Activated CD4-positive, CD25-positive, alpha-beta regulatory T cell (primary cell): ENCODE measurements at places on chromosomes 13 and 19.
A peak's percentile ranks its signal among the peaks of the same experiment; 100 is the strongest.

DNA sequence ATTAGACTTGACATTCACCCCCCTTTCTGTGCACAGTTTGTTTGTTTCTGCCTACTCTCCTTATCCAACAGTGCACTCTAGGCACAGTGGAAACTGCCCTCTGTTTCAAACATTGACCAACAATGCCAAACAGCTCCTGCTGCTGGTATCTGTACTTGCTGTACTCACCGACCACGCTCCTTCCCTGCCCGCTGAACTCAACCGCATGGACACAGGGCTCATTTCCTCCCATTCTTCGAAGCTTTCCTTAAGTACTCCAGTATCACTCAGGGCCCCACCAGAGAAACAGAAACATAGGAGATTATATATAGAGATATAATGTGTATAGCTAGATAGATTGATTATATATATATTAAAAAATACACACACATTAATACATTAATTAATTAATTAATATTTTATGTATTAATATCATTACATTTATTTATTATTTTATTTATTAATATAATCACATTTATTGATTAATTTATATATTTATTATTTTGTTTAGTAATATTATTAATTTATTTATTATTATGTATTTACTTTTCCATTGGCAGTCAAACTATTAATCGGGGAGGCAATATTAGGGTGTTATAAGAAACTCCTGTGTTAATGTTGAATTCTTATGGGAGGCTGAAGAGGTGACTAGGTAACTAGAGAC, 1528.2 kb downstream of the EFNB2 start:
- no peak for DNase-seq

DNA sequence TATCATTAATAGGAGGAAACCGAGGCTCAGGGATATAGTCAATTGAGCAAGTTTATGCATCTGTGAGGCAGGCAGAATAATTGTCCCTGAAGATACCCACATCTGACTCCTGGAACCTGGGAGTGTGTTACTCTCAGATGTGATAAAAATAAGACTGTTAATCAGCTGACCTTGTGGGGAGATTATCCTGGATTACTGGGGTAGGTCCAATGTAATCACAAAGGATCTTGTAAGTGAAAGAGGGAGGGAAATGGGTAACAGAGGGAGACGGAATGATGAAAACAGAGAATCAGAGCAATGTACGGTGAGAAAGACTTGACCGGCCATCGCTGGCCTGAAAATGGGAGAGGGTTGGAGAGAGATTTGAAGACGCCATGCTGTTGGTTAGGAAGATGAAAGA, 3.2 kb upstream of the EDDM13 start:
- DNase-seq = no peak

DNA sequence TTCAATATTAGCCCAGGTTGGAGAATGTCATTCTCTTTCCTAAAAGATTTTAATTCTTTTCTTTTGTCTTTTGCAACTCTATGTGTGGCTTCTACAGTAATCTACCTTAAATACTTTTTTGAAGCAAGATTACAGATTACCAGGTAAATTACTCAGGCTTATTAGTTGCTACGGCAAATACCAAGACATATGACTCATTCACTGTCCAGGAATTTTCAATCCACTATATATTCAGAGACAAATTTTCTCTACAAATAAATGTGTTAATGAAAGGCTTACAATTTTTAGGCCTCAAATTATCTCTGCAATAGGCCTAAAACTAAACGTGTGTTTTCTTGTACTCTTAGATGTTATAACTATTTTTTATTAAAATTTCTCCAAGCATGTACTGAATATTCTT, 631.3 kb downstream of the DIAPH3 start:
- DNase-seq = no peak

DNA sequence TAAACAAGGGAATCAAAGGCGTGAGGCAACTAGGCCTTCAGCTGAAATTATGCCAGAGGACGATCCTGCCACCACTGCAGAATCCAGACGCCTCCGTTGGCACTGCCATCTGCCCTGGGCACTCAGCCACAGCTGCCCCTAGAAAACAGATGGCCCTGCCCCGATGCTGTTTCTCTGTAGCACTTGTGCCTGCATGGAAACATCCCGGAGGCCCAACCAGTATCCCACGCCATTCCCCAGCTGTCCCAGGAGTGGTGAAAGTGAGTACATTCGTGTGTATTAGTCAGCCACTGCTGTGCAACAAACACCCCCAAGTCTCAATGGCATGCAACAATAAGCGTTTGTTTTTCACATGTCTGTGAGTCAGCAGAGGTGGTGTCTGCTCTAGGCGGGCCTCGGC, 8.9 kb upstream of the CRTC1 start:
- DNase-seq = no peak

- no peak for DNase-seq
Measured at GRCh38 chr13:78686461-78686860, 27.5 kb upstream of the OBI1 start.

DNA sequence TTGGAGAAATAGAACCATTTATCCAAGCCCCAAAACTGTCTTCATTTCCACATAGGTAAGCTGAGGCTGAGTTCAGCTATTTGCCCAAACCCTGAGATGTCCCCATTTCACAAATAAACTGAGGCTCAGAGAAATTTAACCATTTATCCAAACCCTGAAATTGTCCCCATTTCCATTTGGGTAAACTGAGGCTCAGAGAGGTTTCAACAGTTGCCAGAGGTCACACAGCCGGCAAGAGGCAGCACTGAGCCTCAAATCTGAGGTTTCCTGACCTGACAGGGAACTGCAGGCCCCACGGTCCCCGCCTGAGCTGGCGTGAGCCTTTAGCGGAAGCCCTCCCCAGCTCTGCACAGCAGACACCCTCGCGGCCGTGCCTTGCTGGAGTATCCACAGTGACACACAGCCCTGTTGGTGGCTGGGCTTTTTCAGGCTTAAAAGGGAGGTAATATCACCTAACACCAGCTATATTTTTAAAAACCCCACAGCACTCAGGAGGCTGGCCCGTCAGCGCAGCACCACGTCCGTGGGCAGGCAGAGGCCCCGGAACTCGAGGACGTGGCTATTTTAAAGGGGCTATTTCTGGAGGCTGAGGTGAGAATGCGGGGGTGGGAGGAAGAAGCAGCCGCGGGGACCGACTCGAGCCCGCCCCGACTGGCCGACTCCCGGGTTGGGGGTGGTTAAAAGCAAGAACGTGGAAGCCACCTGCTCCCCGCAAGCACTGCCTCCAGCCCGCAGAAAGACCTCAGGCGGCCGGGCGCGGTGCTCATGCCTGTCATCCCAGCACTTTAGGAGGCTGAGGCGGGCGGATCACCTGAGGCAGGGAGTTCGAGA, 18.5 kb downstream of the PTPRS start:
- no peak for DNase-seq

DNA sequence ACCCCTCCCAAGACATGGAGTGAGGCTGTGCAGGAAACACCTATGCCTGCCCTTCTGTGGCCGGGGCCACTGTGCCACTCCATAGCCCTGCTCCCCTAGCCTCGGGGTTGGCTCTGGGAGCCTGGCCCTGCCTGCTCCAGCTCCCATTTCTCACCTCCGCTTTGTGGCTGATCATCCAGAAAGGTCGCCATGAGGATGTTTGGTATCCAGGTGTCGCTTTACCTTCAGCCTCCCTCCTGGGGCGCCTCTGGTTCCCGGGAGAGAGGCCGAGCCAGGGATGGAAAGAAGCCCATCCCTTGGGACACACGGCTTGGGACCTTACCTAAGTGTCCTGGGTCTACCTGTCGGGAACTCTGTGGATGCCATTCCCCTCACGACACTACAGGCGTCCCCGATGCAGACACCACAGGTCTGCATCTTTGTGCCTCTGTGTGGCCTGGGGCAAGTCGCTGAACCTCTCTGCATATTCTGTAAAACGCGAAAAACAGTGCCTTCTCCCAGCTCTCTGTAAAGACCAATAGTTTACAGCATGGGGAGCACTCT, 3.4 kb upstream of the MCF2L start:
- no peak for DNase-seq

GRCh38 chr19:46020819-46021125, 2.1 kb downstream of the PGLYRP1 start:
- no peak for DNase-seq

- no peak for DNase-seq
Measured at GRCh38 chr13:75399168-75399878, 82.6 kb downstream of the TBC1D4 start.

DNA sequence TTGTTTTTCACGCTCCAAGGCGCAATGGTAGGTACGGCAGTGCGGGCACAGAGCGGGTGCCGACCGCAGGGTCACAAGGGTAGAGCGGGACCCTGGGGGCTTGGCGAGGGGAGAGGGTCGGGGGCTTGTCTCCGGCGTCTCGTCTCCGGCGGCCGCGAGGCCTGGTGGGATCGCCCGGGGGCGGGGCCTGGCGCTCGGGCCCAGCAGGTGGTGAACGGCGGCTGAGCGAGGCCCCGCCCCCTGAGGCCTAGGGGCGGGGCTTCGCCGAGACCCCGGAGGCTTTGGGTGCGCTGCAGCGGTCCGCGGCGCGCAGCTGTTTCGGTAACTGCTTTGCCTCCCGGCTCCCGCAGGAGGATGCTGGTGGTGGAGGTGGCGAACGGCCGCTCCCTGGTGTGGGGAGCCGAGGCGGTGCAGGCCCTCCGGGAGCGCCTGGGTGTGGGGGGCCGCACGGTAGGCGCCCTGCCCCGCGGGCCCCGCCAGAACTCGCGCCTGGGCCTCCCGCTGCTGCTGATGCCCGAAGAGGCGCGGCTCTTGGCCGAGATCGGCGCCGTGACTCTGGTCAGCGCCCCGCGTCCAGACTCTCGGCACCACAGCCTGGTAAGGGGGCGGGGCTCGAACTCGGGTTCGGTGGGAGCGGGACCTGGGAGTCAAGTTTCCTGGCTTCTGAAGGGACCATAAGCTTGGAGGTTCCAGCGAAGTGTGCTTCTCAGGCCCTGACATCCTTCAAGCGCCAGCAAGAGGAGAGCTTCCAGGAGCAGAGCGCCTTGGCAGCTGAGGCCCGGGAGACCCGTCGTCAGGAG, at the start of gene TSEN34:
Gene TSEN34 (plus strand): TSS at position 298 of the 800 bp plus-strand sequence. CDS start 57 bp downstream, at position 355.
- DNase-seq = peak; percentile 92

DNA sequence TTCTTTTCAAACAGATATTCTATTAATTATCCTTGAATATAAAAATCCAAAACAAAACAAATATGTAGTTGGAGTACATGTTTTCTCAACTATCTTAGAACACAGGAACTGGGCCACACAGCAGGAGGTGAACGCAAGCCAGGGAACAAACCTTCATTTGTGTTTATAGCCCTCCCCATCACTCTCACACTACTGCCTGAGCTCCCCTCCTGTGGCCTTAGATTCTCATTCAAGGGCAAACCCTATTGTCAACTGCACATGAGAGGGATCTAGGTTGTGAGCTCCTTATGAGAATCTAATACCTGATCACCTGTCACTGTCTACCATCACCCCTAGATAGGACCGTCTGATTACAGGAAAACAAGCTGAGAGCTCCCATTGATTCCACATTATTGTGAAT, 427.1 kb upstream of the PRR20A start:
- DNase-seq = no peak

DNA sequence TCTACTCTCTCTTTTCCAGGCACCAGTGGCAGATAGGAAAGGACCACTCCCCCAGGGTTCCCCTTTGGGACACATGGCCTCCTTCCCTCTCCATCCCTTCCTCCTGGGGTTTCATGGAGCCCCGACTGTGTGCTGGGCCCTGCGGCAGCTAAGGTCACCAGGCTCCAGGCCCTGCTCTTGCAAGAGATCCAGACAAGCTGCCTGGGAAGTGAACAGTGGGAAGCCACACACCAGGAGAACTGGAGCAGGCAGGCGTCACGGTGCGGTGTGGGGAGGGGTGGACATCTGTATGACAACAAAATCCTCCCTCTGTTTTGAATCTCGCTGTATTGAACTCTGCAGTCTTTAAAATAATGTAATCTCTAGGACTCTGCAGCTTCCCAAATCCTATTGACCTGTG, 330.1 kb downstream of the UQCRFS1 start:
- no peak for DNase-seq

- DNase-seq = no peak
Measured at GRCh38 chr13:29503041-29503837, 92.2 kb downstream of the SLC7A1 start.
